Stimulated activated CD4-positive, alpha-beta T cell treated with anti-CD3 and anti-CD28 coated beads, TNF-alpha, amount 100 ng/mL, for 1 hour (primary cell): ENCODE measurements at places on chromosomes 7 and 10.

- DNase-seq = no peak
These were observed 26.9 kb downstream of the FKBP6 start for GRCh38 chr7:73354821-73355220.

DNA sequence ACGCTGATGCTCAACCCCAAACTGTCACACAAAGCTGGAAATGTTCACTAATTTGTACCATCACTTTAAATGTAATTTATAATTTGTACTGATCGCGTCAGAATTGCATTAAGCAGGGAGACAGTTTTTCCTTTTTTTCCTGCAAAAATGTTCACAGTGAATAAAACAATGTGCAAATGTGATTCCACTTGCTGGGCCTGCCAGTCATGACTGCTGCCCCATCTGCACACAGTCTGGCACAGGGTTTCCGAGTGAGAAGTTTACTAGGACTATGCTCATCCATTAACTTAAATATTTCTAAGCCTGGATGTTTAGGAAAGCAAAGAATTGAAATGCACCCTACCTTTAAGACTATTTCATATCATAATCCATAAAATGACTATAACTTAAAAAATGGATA is 99.6 kb downstream of the SORBS1 start:
- DNase-seq = no peak

DNA sequence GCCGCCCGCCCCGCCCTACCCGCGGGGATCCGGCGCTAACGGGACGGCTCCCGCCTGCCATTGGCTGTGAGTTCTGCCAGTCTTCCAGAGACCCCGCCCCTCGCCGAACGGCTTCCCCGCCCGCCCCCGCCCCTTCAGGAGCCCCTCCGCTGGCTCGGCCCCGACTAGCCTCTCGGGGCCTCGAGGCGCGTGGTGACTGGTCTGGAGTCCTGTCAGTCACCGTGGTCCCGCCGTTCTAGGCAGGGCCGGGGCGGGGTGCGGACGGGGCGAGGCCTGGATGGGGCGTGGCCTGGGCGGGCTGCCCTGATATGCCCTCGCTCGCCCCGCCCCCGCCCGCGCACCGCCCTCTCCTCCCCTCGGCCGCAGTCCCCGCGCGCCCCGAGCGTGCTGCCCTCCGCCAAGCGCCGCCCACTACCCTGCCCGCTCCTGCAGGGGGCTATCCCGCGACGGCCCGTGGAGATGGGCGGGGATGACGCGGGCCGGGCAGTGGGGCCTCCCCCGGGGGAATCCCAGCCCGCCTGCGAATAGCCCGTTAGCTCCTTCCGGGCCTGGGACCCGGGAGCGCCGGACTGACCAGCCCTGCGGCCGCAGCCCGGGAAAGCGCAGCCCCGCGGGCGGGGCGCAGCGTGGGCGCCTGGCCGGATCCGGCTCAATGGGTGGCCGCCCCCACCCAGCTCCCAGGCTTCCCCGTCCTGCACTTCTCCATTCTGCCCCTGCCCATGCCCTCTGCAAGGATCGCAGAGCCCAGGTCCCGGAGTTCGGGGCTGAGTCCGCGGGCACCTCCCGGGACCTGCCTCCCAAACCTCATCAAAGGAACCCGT is 444 bp upstream of the HIP1 start:
- peak; percentile 100 for DNase-seq

- DNase-seq = no peak
These were observed 48.9 kb downstream of the SLC39A12 start for GRCh38 chr10:18000601-18001000.

DNA sequence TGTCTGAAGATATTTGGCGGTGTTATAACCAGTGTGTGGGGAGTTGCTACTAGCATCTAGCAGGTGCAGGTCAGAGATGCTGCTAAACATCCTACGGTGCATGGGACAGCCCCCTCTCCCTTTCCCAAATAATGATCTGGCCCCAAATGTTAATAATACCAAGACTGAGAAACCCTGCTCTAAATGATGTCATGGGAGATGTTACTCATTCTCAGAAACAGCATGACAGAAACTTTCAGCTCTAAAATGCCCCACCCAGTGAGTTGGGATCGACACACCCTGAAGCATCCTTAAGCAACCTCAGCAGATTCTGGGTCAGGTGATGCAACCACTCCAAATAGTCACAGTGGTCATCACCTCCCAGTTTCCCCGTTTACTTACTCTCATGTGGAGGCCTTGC is 108.8 kb upstream of the MPP7 start:
- DNase-seq = no peak

DNA sequence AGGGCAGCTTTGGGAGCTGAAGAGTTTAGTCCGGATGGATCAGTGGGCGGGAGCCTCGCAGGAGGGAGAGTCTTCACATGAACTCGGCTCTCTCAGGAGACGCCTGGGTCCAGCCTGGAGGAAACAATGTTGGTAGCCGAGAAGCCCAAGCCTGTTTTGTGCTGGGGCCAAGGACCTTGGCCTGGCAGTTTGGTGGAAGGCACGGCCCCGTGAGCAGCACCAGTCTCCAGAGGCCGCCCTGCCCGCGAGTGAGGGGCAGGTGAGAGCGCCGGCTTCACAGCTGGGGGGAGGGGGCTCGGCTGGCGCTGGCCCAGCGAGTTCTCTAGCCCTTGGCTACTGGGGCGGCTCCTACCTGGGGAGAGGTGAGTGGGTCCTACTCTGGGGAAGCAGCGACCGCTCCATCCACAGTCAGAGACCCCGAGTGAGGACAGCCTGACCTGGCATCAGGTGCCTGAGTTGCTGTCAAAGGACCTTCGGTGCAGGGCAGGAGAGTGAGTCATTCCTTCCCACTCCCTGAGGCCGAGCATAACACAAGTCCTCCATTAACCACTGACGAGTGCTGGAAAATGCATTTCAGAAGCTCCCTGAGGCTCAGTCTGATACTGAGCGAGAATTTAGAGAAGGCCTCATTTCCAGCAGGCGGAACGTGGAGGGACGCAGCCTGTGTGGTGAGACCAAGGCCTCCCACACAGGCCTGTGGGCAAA is 89.3 kb upstream of the DIP2C start:
- DNase-seq = no peak
